ENCODE measurements at places on chromosomes 12 and 14.
A peak's percentile ranks its signal among the peaks of the same experiment; 100 is the strongest.

- DNase-seq: no peak
Observed at GRCh38 chr14:54330876-54331275, 65.9 kb upstream of the CDKN3 start.

DNA sequence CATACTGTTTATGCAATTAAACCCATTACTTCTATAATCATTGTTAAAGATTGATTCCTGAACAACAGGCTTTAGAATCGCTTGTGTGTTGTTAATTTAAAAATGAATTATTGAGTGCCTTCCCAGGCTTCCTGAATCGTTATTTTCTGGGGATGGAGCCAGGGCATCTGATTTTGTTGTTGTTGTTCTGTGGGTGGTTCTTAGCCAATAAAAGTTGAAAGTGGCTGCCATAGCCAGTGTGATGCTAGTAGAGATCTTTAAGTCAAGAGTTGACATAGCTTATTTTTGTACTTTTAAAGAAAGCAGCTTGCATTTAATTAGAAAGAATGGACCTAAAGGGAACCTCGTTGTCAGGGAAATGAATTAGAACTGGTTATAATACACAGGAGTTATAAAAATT is 6.4 kb downstream of the GOLGA5 start:
- no peak for DNase-seq

- no peak for DNase-seq
Observed at GRCh38 chr12:47739979-47740378, 14.7 kb upstream of the ENDOU start.

DNA sequence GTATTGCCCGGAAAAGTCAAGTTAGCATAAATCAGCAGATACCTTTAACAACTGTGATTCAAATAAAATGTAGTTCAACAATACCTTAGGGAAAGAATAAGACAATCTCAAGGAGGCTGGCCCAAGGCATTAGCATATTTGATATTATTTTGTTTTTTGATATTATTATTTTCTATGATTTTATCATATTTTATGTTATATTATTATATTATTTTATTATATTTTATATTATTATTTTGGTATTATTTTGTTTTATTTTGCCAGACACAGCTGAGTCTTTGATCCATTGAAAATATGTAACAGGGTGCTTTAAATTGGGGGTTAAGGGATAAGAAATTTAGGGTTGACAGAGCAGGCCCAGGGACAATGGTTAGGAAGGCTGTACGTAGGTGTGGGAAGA is 607.9 kb upstream of the USP15 start:
- DNase-seq: no peak

GRCh38 chr12:124665511-124665910 is 98.1 kb upstream of the NCOR2 start:
- no peak for DNase-seq

DNA sequence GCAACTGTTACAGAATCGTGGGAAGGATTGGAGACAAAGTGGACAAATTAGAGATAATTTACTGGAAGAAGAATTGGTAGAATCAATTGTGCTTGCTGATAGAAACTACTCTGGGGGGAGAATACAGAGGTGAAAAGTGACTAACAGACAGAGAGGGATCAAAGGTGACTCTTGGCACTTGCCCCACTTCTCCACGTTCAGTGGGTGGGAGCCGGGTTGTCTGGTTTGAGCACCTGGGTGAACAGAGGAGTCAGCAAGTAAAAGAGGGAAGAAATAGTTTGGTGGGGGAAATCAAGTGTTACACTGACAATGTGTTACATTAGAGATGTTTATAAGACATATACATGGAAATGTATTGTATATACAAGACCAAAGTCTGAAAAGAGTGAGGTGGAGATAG is 69.1 kb downstream of the PPP2R5E start:
- no peak for DNase-seq

GRCh38 chr12:12266389-12266872 is 413 bp downstream of the LRP6 start:
- DNase-seq: peak; percentile 26

DNA sequence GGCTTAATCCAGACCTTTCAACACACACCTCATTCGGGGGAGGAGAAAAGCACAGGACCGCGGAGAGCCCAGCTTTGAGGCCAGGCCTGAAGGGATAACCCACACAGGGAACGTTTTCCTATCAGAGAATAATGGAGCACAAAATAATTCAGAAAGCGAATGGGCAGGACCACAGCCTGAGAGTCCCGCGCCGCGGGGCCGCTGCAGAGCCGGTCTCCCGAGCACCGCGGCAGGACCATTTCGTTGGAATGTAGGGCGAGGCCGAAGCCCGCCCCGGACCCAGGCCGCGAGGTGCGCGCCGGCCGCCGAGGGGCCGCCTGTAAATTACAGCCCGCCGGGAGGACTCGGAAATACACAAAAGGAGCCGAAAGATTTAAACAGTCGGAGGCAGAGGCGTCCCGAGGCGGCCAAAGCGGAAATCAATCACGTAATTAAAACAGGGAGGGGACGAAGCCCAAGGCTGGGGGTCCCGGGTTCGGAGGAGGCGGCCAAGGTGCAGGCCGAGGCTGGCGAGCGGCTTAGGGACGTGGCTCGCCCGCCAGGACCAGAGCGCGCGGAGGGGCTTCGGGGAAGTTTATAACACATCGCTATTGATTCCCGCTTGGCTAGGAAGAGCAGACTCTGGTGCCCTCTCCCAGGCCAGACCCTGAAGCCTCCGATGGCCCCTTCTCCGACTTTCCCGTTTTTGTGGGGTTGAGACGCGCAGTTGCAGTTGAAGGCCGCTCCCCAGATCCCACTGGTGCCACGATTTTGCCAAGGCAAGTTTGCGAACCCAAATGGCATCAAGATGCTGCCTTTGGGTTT is 6.3 kb upstream of the HOXC4 start:
- DNase-seq: no peak

DNA sequence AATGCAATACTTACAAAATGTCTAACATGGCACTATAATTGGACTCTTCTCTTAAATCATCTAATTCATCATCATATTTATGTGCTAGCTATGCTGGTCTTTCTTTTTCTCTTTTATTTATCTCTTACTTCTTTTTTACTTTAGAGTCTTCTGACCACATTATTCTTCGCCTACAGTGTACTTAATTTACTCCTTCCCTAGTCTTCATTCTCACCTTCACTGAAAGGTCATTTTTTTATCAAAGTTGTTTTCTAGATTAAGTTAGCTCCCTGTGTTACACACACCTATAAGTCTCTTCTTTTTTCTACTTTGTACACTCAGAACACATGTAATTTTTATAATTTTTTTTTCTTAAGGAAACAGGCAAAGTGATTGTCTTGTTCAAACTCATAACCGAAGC is 1351.2 kb downstream of the FSCB start:
- no peak for DNase-seq

GRCh38 chr12:18907728-18908127 is 169.8 kb downstream of the CAPZA3 start:
- no peak for DNase-seq

- DNase-seq: no peak
Observed at GRCh38 chr14:76490111-76490510, 114.2 kb downstream of the ESRRB start.

Data from thyroid gland (tissue), 4 donors.